ENCODE measurements at places on chromosomes 2 and 18.

GRCh38 chr2:8276026-8276425, 405.8 kb upstream of the ID2 start:
- DNase-seq = no peak

DNA sequence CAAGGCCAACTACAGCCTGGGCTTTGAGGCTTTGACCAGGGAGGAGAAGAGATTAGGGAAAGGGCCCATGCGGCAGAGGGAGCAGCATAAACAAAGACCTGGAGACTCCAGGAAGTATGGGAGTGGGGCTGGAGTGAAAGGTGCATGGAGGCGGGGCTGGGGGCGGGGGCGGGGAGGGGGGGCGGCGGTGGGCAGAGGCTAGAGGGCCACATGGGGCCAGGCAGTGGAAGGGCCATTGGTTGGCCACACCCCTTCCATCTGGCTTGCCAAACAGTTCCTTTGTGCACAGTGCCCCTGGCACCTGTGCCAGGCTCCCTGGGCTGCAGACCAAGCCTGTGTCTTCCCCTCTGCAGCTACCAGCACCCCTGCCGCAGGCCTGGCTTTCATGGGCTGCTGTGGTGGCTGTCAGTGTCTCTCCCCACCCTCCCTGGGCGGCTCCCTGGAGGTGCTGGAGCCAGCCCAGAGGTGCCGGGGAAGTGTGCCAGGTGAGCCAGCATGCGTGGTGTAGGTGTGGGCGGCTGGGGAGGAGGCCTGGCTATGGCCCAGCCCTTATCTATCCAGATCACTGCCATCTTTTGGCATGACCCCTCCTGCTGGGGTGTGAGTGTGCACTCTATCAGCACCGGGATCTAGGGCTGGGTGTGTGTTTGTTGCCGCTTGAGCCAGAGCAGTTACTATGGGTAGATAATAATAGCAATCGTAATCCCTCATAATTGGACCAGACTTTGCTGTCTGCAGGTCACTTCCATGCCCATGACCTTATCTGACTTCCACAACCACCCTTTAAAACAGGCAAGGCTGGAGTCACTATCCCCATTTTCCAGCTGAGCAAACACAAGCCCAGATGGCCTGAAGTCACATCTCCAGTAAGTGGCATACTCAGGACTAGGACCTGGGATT, 30.5 kb downstream of the DNMT3A start:
- no peak for DNase-seq

- no peak for DNase-seq
Observed at GRCh38 chr2:189576396-189576795, 4.2 kb downstream of the SLC40A1 start.

GRCh38 chr18:38961880-38962279, 1396.3 kb upstream of the CELF4 start:
- DNase-seq = no peak

DNA sequence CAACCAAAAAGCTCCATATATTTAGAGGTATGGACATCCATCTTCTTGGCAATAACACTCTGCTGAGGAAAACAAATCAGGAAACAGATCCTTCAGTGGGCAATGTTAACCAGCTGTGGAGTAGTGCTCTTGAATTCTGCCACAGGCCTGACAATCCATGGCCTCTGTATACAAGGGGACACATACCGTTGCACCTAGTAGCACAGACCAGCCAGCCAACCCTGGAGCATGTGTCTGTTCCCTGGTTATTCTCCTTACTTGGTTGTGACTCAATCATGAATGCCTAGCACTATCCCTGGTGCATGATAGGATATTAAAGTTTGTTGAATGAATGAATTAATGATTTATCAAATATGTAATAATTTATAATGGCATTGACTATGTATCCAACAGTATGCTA, 261.4 kb upstream of the MGAT5 start:
- no peak for DNase-seq

DNA sequence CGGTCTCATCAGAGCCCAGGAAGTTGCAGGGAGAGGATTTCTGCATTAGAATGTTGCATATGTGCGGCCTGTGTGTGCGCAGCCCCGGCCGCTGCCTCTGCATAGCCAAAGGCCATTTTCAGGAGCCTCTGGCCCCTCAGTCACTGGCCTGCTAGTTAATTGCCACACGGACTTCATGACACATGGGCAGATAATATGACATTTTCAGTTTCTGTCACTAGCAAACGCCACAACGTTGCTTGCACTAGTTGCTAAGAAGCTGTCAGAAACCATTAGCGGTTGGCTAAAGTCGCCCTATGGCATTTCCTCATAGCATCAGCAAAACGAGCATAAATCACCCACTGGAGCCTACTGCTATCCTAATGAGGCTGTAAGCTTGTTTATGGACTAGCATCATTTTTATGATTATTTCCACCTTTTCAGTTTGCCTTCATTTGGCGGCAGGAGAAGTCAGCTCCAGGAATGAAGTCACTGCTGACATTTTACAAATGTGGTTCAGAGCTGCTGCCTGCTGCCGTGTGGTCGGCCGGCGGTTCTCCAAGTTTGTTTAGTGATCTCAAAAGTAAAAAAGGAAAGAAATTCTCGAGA, 73.7 kb downstream of the MEIS1 start:
- DNase-seq = no peak

- DNase-seq = peak; percentile 43
Observed at GRCh38 chr2:70686577-70687460, 81.2 kb downstream of the ADD2 start.

- DNase-seq = no peak
Observed at GRCh38 chr2:65130664-65131175, 814 bp upstream of the RAB1A start.

DNA sequence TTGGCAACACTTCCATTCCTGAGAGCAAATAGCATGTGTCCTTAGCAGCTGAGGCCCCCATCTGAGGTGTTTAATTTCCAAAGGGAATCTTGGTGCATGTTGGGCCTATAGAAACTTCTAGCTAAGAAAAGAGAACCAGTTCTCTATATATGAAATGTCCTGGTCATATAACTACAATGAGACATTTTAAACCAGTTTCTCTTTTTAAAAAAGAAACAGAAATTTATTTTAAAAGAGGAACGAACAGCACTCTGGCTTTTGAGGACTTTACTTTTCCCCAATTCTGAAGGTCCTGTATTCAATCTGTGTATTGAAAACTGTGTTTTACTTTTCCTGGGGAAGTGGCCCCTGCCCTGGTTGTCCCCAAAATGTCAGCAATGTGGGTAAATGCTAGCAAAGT, 309.5 kb upstream of the STON1 start:
- no peak for DNase-seq

DNA sequence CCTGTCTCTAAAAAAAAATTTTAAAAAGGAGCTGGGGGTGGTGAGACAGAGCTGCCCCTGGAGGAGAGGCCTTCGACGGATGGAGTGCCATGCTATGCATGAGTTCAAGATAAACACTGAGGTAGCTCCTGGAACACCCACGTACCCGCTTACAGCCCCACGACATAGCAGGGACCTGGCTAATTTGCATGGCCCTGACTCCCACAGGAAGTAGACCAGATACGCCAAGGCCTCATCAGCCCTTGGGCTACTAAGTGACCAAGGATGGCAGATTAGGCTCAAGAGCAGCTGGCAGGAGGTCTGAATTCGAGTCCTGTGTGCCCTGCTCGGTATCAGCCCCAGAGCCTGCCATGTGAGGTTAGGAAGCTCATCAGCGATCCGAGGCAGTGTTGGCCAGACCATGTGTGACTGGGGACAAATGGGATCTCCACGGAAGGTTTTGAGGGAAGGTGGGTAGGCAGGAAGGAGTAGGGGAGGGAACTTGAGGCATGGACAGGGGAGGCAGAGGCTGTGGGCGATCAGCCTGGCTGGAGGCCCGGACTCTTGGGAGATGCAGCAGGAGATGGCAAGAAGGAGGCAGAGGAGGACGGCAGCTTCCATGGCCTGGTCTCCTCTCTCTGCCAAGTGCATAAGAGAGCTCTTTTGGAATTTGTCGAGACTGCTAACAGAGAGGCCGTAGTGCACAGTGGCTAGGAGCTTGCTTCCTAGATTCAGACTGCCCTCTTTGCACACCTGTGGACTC, 218.3 kb downstream of the GLI2 start:
- no peak for DNase-seq

- DNase-seq = no peak
Observed at GRCh38 chr2:199928626-199929025, 17.5 kb downstream of the C2orf69 start.

DNA sequence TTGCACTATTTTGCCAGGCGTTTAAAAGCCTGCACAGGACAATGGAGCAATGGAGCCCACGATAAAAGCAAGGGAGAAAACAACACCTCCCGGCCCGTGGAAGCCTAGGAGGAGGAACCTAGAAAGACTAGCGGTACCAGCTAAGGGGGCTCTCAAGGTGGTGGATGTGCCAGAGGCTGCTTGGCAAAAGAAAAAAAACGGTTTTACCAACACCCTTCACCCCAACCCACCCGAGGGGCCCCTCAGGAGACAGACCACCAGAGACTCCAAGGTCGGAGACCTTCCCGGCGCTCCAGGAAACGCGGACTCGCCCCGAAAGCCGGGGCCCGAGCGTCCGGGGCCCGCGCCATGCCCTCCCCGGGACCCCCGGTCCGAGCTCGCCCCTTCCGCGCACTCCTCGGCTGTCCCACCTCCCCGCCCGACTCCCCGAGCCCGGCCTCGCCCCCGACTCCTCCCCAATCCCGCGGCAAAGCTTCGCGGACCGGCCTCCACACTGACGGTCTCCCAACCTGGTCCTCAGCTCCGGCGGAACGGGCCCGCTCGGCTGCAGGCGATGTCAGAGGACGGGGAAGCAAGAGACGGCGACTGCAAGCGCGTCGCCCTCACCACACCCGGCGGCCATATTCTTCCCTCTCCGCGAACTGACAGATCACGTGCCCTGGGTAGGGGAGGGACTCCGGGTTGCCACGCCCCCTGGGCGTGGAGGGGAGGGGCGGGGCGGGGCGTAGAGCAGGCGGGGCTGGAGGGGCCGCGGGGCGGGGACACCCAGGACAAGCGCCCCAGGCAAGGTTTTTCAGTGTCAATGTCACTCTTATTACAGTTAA, at the start of gene KIDINS220:
Gene KIDINS220 (minus strand): TSS at position 643 of the 824 bp plus-strand sequence. CDS start 10,520 bp downstream, outside the sequence.
- peak; percentile 90 for DNase-seq

DNA sequence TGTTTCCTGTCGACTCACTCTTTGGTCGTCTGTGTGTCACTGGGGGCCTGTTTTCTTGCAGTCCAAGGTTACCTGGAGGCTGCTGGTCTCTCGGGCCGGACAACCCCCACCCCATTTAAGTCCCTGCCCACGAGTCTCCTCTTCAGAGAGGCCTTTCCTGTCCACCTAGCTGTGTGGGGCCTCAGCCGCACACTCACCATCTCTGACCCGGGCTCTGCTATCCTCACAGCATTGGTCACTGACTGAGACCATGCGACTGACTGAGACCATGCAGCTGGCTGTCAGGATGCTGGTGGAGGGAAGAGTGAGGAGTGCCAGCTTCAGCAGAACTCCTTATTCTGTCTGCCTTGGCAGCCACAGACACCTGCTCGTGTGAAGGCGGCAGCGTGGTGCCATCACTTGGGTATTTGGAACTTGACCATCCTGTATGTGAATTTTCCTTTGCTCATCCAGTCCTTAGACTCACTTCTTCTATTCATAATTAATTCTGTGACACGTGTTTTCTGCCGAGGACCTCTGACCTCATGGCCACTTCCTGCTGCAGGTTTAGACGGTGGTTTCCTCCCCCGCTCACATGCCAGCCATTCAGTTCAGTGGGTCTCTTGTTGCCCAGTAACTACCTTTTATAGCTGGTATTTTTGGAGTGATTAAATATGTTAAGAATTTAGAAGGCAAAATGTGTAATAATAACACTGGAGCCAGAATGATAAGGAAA, 47.5 kb upstream of the ASB1 start:
- peak; percentile 22 for DNase-seq

All from CD4-positive, alpha-beta T cell treated with Interleukin-1 beta for 1 hour (primary cell).